ENCODE measurements at places on chromosomes 11 and 22. TPM values are rescaled to one million over a fixed set of nuclear protein-coding genes. Genes with fewer than 3 reads are reported as not detected.

The TLCD5 gene
- total RNA-seq, result 8.9 TPM

DNA sequence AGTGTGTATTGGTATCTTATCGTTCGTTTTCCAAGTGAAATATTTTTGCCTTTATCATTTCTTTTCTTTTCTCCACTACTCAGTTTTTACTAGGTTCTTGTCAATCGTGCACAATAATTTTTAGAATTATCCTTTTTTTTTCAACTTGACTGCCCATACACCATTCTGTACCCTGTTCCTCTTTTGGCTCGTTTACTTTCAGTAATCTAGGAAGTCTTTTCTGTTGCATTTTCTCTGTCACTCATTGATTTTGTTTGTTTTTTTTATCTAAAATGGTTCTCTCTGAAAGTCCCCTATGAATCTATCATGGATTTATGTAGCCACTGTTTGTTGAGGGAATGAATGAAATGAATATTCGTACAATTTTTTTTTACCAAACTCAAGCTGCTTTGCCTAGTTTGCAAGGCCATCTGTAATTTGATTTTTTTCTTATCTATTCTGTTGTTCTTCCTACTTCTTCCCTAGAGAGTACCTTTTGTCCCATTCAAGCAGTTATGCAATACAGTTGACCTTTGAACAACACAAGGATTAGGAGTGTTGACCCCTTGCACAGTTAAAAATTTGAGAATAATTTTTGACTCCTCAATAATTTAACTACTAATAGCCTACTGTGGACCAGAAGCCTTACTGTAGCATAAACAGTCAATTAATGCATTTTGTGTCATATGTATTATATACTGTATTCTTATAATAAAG, 166.3 kb downstream of the TMEM135 start:
- DNase-seq, result no peak

The TMEM151A gene
- 0.57 TPM for total RNA-seq

DNA sequence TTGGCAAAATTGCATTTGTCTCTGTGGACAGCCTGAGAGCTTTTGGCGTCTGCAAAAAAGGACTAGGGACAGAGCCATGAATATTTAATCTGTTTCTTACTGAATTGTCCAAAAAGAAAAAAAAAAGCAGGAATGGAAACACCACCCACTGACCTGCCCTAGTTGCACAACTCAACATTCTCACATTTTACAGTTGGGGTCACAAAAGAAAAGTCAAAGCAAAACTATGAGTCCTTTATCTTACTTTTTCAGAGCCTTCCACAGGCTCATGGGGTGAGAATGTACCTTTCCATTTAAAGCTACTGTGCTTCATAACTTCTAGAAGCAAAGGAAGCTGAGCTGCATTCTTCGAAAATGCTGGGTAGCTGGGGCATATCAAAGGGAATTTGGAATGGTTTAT, 225.7 kb downstream of the FAM76B start:
- no peak for DNase-seq

DNA sequence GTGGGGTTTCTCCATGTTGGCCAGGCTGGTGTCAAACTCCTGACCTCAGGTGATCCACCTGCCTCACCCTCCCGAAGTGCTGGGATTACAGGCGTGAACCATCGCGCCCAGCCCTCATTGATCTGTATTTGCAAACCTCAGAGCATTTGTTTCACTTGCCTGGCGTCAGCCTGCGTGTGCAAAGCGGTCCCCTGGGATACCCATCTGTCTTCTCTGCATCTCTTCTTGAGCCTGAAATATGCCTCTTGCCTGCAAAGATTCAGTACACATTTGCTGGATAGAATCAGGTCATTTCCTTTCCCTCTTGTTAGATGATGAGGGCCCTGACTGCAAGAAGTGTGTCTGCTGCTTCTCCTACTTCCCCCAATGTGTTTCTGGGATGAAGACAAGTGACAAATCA, 1291.0 kb downstream of the TBC1D22A start:
- no peak for DNase-seq

The MAPK8IP1 gene
- total RNA-seq, result 48.1 TPM

GRCh38 chr22:35312198-35313059, 12.7 kb downstream of the TOM1 start:
- DNase-seq, result no peak

GRCh38 chr11:97751405-97751804, 1269.3 kb upstream of the CNTN5 start:
- no peak for DNase-seq
